A549 treated with AZD2906 at 1 μM for 4 hours (cell line): ENCODE measurements at places on chromosomes 3 and 15. TPM values are rescaled to one million over a fixed set of nuclear protein-coding genes. Genes with fewer than 3 reads are reported as not detected.

Gene AMIGO3
- 0.58 to 1.8 TPM (median 0.82 TPM) in 5 replicates for total RNA-seq

Gene CP
- 3.4 to 7.4 TPM (median 6.1 TPM) in 5 replicates for total RNA-seq

Gene TNNC1
- total RNA-seq = 0.86 to 1.4 TPM (median 1.1 TPM) in 5 replicates

Gene GXYLT2
- total RNA-seq = 1.1 to 1.7 TPM (median 1.6 TPM) in 5 replicates

Gene ZNF80
- total RNA-seq = not detected in 5 replicates
